Central memory CD4-positive, alpha-beta T cell (primary cell): ENCODE measurements at places on chromosomes 12 and 14.

- no peak for DNase-seq
Observed at GRCh38 chr14:22227084-22227483, 361.9 kb downstream of the DAD1 start.

GRCh38 chr12:118404876-118405521 is 28.6 kb downstream of the SUDS3 start:
- DNase-seq: peak; percentile 13

DNA sequence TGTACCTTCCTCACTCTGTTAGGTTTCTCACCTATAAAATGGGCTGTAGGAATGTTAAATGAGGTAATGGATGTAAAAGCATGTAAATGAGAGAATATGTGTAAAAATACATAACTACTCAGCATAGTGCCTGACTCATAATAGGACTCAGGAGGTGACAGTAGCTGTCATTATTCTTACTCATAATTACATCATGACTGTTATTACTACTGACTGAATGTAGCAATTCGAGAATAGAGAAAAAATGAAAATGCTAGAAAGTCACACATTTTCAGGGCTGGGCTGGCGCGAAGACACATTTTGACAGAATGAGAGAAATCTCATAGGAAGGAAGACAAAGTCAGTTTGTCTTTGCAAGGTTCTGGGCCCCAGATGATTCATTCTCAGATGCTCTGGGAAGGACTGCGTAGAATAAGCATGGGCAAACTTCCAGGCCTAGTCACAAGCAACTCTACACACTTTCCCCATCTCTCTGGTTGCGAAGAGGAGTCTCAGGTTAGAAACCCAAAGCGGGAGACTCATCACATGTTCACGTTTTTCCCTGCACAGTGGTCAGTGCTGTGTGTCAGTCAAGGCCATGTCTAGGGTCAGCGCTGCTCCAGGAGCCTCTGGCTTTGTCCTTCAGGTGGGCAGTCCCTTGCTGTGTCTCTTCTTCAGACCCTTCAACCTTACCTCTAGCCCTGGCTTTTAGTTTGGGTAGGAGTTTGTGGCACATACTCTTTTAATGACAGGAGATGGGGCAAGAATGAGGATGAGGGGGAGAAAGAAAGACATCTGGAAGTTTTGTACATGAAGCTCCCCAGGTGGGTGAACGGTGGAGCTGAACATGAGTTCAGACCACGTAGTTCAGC is 8.4 kb downstream of the GPRC5A start:
- DNase-seq: no peak

DNA sequence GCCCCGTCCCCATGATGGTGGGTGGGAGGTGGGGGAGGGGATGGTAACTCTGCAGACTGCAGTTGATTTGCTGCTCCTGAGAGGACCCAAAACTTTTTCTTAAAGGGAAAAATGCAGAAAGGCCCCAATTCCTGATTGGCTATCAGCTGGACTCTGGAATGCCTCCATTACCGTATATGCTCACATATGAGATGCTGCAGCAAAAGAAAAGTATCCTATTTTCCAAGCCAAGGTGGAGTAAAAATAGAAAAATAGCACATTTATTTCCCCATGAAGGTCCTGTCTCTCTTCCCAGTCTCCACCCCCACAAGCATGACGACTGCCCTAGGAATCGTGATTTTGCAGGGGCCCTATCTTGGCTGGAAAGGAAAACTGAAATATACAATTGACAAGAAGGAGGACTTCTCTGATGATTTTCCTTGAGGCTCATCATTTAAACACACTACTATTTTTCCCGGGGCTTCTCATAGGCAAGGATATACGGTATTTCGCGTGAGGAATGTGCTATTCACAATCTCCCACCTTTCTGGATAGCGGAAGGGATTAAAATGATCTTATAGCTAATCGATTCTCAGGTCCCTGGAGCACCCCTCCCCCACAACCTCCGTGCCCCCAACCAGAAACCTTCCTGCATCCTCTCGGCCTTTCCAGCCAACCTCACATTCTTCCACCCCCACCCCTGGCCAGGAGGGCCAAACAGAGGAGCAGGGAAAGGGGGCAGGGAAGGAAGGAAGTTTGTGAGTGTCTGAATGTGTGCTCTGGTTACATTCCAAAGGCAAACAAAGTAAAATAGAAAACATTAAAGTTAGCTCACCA is 138.9 kb upstream of the CCND2 start:
- no peak for DNase-seq

DNA sequence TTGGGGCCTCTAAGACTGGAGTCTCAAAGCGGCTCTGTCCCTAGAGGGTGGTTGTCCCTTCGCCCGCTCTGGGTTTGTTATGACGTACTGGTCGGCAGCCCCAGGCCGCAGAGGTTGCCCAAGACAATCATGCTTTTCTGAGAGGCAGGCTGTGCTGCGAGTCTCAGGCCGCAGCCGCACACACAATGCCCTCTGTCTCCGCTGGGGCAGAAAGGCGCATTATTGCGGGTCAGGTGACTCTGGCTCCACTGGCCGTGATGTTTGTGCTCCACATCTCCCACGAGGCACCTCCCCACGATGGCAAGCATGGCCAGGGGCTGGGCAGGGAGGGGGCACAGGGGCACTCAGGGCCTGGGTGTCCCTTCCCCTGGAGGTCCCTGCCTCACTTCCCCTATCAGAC is 21.0 kb upstream of the PLEKHG3 start:
- no peak for DNase-seq

GRCh38 chr12:58288190-58288589 is 346.8 kb downstream of the ATP23 start:
- no peak for DNase-seq

- no peak for DNase-seq
Observed at GRCh38 chr12:27477049-27477448, 30.5 kb downstream of the SMCO2 start.

GRCh38 chr12:122888232-122888752 is 7.6 kb downstream of the VPS37B start:
- peak; percentile 85 for DNase-seq

DNA sequence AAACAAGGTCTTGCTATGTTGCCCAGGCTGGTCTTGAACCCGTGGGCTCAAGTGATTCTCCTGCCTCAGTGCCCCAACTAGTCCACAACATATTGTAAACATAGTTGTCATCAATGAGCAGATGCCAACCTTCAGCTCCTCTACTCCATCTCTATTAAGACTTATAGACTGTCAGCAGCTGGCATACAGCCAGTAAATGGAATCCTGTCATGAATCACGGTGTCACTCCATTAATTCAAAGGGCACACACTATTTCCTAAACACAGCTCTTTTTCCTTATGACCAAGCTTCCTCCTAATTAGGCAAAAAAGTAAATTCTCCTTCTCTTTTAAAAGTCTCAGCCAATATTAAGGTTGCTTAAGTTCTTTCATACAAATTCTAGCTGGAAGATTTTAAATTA is 111.2 kb downstream of the ITPR2 start:
- DNase-seq: no peak

DNA sequence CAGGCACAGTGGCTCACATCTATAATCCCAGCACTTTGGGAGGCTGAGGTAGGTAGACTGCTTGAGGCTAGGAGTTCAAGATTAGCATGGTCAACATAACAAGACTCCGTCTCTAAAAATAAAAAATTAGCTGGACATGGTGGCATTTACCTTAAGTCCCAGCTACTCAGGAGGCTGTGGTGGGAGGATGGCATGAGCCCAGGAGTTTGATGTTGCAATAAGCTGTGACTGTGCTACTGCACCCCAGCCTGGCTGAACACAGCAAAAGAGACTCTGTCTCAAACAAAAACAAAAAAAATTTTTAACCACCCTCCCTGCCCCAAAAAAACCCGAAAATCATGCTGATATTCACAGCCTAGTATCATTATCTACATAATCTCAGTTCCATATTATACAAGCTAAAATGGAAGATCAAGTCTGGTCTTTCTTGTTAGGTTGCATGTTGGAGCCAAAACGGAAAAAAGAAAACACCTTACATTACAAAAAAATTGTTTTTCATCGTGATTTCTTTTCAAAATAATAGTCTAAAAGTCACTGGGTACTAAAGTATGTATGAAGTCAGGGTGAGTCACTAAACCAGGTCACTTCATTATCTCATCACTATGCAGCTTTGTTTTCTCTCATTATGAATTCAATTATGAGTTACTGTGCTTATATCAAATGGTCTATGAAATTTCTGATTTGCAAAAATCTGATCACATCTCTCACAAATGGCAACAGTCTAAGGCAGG is 13.8 kb downstream of the GXYLT1 start:
- DNase-seq: no peak

- peak; percentile 37 for DNase-seq
Observed at GRCh38 chr12:122022393-122023338, 982 bp downstream of the BCL7A start.

DNA sequence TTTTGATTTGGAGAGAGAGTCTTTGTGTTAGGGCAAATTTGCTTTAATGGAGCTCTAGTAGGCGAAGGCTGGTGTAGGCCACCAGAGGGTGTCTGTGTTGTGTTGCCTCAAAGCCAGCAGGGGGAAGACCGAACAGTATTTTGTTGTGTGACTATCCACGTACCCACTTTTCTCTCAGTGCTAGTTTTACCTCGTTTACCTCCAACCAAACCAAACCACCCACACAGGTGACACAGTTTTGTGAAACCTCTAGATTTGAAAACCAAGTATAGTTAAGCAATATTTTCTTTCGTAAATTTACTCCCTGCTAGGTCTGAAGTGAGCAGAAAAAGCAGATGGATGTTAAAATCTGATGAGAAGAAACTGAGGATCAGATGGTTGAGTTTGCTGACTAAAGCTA is 36.3 kb upstream of the NPFF start:
- peak; percentile 53 for DNase-seq

DNA sequence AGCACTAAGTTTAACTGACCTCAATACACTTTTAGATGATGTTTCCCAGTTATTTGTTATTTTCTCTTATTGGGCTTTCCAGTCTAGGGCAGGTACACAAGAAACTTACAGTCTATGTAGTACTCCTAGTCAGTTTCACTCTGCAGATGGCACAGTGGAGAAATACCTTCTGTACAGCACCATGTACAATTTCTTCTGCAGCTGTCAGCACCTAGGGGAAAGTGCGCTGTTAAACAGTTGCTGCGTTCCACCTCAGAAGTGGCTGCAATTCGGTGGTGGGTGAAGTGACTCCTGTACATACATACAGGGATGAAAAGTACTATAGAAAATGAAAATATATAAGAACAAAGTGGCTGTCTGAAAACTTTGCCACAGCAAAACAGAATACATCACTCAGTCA is 48.3 kb downstream of the NOVA1 start:
- DNase-seq: no peak

GRCh38 chr12:48993787-48994186 is 5.4 kb downstream of the DDN start:
- no peak for DNase-seq

GRCh38 chr14:92906823-92907222 is 16.1 kb upstream of the CHGA start:
- no peak for DNase-seq

DNA sequence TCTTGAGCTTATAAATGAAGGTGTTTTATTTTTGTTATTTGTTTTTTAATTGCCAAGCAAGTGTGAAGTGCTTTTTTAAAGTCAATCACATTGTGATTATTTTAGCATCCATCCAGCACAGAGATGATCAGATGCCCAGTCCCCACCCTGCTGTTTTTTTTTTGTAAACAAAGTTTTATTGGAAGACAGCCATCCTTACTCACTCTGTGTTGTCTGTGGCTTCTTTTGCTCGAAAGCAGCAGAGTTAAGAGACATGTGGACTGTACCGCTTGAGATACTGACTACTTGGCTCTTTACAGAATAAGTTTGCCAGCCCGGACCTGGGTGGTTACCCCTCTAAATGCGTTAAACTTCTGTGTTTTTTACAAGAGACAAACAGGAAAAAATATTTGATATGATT is 30.9 kb upstream of the AMN start:
- DNase-seq: no peak

- DNase-seq: no peak
Observed at GRCh38 chr12:101857043-101857558, 20.3 kb upstream of the DRAM1 start.

DNA sequence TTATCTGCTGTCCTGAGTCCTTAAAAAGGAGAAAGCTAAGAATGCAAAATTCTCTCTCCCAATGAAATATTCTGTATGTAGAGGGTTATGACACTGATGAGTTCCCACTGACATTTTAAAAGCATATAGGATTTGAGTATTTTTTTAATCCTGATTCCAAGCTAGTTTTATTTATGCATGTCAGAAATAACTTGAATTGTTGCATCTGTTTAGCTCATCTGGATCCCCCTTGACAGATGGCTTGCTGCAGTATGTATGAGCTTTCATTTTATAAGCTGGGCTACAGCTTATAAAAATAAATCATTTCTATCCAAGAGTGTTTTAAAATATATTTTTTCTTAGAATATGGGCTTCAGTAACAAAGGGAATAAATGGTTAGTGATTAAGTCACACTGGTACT is 495.3 kb downstream of the NELL2 start:
- no peak for DNase-seq

DNA sequence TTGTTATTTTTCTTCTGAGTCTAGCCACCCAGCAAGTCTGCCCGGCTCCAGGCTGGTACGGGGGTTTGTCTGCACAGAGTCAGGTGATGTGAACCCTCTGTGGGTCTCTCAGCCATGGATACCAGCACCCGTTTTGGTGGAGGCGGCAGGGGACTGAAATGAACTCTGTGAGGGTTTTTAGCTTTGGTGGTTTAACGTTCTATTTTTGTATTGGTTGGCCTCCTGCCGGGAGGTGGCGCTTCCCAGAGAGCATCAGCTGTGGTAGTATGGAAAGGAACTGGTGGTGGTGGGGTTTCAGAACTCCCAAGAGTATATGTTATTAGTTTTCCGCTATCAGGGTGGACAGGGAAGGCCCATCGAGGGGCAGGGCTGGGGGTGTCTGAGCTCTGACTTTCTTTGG is 5.3 kb upstream of the SERPINA4 start:
- DNase-seq: no peak

- no peak for DNase-seq
Observed at GRCh38 chr14:101372894-101373620, 188.2 kb upstream of the DIO3 start.

DNA sequence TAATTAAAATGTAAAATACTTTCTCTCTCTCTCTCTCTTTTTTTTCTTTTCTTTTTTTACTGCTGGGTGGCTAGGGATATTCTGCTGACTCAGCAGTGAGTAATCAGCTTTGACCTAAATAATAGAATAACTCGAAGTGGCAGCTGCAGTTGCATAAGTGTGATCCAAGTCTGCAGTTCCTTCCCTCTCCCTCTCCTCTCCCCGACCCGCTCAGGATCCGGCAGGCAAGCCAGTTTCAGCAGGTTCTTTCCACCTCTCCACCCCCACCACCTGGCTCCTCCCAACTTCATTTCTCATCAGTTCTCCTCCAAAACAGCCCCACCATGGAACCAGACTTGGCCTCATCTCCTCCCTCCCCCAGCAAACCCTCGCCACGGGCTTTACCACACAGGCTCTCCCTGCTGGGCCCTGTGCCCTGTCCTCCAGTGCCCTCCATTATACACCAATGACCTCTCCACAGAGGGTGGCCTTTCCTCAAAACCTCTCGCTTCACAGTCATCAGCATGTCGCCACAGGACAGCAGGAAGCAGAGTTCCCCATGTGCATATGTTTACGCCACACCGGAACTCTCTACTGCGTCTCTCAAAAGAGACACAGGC is 22.4 kb downstream of the SLC7A8 start:
- DNase-seq: no peak

- DNase-seq: no peak
Observed at GRCh38 chr14:68767248-68767645, 25.6 kb downstream of the ZFP36L1 start.
